Hematopoietic multipotent progenitor cell treated with erythropoietin and hydrocortisone succinate and interleukin-3 and kit ligand, for 15 days (in vitro differentiated cells): ENCODE measurements at places on chromosomes 6 and 20.

DNA sequence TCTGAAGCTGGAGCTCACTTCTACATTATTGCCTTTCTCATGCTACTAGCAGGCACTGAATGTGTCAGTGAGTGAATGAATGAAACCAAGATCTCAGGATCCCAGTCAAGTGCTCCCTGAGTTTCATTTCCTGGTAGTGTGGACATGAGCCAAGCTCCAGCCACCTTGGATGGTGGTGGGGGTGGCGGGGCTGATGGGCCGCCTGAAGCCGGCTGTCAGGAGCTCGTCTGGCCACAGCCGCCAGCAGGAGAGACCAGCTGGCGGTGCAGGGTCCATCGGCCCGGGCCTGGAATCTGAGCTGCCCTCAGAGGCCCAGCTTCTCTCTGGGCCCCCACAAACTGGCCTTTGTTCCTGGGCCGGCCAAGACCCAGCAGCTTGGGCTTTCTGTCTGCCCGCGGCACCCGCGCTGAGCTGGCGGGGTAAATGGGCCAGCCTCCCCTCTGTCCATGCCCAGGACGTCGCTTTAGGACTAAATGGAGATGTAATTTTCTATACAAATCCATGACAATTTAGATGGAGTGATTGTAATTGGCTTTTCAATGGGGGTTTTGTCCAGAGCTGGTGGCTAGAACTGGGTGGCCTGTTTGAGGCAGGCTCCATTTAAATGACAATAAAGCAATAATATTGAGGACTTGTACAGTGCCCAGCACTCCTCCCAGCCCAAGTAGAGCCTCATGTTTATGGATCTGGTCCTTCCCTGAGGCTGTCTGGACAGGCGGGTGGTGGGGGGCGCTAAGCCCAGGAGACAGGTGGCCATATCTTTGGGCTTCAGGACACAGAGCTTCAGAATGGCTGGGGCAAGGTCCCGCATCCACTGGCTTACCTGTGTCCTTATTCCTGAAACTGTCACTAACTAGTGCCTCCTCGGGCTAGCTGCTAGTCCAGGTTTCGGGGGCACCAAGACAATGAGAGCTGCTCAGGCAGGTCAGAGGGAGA lies 43.5 kb downstream of the NOL4L start:
- no peak for DNase-seq

DNA sequence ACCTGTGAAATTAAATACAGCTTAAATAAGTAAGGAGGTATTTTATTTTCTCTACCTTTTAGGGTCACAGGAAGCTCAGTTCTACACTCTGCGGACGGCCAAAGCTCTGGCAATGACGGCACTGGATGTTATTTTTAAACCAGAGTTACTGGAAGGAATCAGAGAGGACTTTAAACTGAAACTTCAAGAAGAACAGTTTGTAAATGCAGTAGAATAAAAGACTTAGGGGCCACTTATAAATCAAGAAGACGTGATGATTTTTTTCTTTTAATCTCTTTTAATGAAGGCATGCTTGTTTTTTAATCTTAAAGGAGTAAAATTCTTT lies 16.2 kb downstream of the PM20D2 start:
- DNase-seq = no peak

- DNase-seq = no peak
Observed at GRCh38 chr20:9532069-9532838, 17.9 kb downstream of the LAMP5 start.

GRCh38 chr6:63899550-63899949 lies 263.9 kb downstream of the PHF3 start:
- no peak for DNase-seq

GRCh38 chr6:35213824-35214756 lies at the start of gene SCUBE3:
SCUBE3 (plus strand) TSS chr6:35213956; CDS start chr6:35214419, 463 bp downstream.
- no peak for DNase-seq

DNA sequence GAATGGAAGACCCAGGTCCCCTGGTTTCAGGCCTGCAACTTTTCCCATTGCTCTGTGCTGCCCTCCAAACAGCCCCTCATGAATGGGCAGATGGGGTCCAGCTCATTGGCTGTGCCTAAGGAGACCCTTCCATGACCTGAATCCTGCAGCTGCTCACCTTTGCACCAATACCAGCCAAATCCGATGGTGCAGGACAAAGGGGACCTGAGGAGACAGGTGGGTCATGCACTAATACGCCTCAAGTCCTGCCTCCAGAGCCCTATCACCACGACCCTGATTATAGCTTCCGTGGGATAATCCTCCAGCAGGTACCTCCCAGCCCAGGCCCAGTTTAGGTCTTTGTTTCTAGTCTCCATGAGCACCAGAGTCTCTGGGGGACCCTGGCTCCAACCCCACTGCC lies 16.8 kb downstream of the TREM1 start:
- DNase-seq = no peak

- DNase-seq = no peak
Observed at GRCh38 chr6:46794068-46794467, 879 bp downstream of the MEP1A start.

DNA sequence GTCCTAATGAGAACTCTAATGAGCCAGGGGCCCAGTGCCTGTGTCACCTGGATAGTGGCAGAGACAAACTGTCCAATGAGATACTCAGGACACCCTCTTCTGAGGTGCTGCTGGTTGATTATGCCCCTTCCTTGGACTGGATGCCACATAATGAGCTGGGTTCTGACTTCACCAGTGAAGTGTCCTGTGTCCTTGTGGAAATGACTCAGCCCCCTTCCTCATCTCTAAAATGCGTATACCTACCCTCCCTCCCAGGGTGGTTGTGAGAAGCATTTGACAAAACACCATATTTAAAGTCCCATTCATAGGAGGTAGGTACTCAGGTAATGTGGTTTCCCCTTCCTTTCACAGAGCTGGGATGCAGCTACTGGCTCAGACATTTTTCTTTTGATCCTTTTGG lies 28.4 kb upstream of the RNF24 start:
- DNase-seq = no peak

DNA sequence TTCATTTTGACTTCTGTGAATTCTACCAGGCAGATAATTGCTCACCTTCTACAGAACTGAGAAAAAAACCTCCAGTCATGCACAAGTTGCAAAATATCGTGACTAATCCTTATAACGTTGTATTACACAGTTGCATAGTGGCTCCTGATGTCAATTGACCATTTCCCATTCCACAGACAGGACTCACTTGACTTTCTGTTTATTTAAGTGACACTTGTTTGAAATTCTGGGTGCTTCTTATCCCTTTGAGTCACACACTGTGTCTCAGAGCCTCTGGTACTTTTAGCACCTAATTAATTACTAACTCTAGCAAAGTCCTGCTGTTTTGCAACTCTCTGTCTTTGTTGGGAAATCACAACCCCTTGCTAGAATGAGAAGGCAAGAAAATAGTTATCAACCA lies 16.2 kb upstream of the RSPO3 start:
- DNase-seq = no peak

DNA sequence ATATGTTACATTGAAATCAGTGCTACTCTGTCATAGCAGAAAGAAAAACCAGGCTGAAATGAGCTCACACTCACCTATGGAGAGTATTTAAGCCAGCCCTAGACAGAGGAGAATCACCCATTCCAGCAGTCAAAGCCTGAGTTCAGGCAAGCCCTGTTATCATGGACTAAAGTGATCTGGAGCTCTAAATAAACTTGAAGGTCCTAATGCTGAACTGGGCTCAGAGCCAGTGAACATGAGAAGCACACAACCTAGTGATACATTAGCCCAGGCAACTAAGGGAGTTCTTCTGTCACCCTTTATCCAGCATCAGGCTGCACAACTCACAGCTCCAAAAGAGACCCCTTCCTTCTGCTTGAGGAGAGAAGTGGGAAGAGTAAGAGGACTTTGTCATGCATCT lies 425.0 kb downstream of the COL12A1 start:
- no peak for DNase-seq

DNA sequence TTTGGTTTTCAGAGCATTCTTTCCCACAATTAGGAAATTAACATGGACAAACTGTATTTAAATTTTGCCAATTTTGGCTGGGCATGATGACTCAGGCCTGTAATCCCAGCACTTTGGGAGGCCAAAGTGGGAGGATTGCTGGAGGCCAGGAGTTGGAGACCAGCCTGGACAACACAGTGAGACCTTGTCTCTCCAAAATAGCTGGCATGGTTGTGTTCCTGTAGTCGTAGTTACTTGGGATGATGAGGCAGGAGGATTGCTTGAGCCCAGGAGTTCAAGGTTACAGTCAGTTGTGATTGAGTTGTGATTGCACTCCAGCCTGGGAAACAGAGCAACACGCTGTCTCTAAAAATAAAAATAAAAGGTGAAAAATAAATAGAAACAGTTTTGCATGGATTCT lies 15.0 kb downstream of the PANK2 start:
- DNase-seq = no peak

GRCh38 chr6:151869345-151869744 lies 61.9 kb downstream of the ESR1 start:
- no peak for DNase-seq

DNA sequence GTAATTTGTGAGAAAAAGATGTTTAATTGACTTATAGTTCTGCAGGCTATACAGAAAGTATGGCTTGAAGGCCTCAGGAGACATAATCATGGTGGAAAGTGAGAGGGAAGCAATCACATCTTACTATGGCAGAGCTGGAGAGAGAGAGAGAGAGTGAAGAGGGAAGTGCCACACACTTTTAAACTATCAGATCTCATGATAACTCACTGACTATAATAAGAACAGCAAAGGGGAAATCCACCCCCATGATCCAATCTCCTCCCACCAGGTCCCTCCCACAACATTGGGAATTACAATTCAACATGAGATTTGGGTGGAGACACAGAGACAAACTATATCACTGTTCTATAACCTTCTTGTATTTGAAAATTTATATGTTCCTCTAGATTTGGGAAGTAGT lies 117.2 kb upstream of the BMP5 start:
- DNase-seq = no peak

DNA sequence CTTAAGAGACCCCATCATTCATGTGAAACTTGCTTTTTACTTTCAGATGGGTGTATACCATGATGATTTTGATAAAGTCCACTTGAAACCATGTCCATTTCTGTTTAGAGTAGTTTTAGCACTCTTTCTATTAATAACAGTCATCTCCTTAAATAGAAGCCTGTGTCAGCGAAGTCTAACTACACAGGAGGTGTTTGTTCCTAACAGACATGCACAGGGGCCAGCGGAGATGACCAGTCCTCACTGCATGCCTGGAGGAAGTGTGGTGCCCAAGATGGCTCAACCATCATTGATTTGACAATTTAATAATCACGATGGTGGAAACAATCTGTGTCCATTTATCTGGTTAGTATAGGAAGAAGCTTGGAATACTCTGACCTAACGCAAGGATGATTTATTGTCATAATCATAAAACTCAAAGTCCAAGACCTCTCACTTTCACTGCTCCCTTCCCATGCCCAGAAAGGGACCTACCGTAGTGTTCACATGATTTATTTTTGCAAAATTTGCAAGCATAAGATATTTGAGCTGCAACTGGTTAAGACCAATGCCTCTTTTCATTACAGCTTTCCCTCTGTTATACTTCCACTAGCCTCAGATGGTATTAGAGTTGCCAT lies 31.0 kb upstream of the CLIC5 start:
- no peak for DNase-seq
